ENCODE measurements at places on chromosomes 16 and 17.

DNA sequence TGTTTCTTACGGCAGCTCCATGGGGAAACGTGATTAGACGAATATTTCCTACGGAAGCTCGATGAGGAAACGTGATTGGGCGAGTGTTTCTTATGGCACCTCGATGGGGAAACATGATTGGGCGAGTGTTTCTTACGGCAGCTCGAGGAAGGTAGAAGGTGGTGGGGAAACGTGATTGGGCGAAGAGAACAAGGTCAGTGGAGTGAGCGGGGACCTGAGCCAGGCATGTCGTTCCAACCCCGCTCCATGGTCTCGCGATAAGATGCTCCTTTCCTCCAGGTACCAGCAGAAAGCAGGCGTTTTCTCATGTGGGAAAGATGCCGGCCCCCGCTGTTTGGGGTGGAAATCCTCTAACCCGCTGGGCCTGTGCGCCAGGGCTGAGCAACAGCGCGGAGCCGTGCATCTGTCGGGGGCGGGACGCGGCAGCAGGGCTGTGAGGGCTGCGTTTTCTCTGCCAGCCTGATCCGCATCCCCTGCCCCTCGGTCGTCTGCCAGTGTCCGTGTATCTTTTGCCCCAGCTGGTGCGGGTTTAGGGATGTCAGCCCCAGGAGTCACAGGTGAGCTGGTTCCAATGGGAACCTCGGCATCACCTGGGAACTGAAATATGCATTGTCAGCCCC, 25.6 kb upstream of the DOC2B start:
- no peak for DNase-seq

DNA sequence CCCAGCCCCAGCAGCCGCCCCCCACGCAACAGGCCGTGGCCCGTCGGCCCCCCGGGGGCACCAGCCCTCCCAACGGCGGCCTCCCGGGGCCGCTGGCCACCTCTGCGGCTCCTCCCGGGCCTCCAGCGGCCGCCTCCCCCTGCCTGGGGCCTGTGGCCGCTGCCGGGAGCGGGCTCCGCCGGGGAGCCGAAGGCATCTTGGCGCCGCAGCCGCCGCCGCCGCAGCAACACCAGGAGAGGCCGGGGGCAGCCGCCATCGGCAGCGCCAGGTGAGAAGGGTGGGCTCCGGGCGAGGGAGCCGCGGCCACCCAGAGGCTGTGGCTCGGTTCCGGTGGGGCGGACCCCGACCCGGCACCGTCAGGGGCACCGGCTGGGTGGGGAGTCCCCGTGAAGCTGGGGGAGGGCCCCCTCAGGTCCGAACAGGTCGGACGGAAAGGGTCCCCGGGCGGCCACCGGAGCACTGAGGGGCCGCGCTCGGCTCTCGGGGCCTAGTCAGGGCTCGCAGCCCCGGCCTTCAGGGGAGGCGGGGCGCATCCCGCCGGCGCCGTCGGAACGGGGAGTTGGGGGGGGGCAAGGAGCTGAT, 583 bp downstream of the ATXN2L start:
- no peak for DNase-seq

- DNase-seq = peak; percentile 84
Measured at GRCh38 chr17:57869617-57870282, 19.9 kb upstream of the MRPS23 start.

GRCh38 chr17:6930749-6931148, 65.1 kb upstream of the ALOX12 start:
- DNase-seq = no peak

DNA sequence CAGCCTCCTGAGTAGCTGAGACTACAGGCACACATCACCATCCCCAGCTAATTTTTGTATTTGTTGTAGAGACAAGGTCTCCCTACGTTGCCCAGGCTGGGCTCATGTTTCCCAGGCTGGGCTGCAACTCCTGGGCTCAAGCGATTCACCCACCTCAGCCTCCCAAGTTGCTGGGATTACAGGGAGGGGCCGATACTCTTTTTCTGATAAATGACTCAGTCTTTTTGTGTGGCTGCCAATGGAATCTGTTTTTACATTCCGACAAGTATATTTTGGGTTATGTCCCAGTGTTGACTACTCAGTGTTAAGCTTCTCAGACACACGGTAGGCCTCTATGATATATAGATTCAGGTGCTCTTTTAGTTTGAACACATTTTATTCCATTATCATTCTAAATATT, 58.1 kb downstream of the SLFN11 start:
- peak; percentile 80 for DNase-seq

GRCh38 chr16:31472709-31473203, 804 bp downstream of the TGFB1I1 start:
- peak; percentile 98 for DNase-seq

DNA sequence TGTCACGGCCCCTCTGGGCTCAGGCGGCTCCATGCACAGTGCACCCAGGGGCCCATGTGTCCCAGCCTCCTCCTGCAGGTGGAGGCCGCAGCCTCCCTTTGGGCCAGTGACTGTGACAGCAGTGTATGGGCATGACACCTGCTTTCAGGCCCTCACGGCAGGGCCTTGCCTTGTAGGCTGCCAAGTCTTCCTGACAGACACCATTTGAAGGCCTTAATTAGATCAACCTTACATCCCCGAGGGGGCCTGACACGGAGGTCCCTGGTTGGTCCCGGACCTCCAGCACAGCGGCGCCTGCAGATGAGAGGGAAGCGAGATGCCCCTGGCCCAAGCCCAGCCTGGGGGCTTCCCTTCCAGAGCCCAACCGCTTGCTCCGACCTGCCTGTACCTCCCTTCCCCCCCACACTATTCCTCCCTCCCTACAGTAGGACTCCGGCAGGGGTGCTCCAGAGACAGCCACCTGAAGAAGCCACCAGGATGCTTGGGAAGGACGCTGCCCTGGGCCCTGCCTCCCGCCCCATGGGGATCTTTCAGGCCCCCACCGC, 31.9 kb downstream of the BAIAP2 start:
- no peak for DNase-seq

DNA sequence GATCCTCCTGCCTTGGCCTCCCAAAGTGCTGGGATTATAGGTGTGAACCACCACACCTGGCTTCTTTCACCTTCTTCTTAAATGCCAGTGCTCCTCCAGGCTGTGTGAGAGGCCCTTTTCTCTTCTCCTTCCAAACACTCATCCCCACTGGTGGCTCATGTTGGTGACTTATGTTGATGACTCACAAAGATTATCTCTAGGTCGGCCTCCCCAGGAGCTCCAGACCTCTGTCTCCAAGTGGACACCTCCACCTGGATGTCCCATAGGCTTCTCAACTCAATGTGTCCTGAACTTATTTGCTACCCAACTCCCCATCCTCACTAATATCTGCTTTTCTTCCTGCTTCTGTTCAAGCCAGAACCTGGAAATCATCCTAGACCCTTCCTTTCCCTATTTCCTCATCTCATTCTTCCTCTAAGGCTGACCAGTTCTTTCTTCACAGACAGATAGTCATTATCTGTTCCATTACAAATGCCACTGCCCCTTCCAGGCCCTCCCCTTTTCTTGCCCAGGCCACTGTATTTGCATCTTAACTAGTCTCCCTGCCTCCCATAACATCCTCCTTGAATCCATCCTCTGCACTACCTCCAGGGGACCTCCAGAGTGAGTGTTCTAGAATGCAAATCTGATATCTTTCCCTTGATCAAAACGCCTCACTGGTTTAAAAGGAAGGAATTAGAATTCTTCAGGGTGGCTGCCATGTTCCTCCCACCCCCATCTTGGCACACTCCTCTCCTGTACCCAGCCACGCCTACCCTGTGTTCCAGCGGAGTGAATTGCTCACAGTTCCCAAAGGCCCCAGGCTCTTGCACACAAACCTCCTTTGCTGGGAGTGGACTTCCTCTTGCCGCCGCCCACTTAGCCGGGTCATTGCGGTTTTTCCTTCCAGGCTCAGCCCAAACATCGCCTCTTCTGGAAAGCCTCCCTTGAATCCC, 34.8 kb upstream of the FBXO47 start:
- DNase-seq = peak; percentile 76

- no peak for DNase-seq
Measured at GRCh38 chr17:79797492-79798298, 818 bp upstream of the CBX8 start.

- DNase-seq = no peak
Measured at GRCh38 chr17:68417317-68417716, 40.0 kb downstream of the WIPI1 start.

GRCh38 chr16:51565184-51565583, 414.1 kb upstream of the SALL1 start:
- DNase-seq = no peak

DNA sequence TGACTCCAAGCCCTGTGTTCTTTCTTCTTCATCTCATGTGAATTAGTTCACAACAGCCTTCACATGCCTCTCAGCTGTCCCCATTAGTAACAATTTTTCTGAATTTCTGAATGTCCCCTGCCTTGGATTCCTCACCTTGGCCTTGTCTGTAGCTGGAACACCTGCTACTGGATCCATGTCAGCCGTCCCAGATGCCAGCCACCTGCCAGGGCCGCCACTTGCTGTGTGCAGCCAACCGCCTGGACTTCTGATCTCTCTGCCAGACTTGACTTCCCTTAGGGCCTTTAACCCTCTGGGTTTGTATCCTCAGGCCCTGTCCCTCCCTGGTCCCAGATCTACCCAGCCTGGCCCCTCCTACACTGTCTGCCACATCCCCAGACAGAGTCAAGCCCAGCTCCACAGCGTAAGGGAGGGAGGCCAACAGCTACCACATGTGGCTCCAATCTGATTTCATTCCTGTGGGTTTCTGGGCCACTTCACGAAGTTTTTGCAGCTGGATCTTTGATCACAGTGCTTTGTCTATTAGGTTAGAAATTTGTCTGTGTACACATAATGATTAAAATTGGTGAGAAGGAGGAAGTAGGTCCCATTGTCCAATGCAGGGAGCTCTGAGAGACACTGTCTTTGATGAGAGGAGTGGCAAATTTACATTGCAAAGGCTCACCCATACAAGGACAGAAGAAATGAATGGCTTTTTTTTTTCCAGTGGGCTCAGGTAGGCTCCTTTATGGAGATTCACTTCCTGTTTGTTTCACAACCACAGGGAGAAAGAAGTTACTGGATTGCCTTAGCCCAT, 15.3 kb downstream of the MPP2 start:
- DNase-seq = peak; percentile 82

Measured in AG08395 (cell line).